ENCODE measurements at places on chromosomes 2 and 18. TPM values are rescaled to one million over a fixed set of nuclear protein-coding genes. Genes with fewer than 3 reads are reported as not detected.

DNA sequence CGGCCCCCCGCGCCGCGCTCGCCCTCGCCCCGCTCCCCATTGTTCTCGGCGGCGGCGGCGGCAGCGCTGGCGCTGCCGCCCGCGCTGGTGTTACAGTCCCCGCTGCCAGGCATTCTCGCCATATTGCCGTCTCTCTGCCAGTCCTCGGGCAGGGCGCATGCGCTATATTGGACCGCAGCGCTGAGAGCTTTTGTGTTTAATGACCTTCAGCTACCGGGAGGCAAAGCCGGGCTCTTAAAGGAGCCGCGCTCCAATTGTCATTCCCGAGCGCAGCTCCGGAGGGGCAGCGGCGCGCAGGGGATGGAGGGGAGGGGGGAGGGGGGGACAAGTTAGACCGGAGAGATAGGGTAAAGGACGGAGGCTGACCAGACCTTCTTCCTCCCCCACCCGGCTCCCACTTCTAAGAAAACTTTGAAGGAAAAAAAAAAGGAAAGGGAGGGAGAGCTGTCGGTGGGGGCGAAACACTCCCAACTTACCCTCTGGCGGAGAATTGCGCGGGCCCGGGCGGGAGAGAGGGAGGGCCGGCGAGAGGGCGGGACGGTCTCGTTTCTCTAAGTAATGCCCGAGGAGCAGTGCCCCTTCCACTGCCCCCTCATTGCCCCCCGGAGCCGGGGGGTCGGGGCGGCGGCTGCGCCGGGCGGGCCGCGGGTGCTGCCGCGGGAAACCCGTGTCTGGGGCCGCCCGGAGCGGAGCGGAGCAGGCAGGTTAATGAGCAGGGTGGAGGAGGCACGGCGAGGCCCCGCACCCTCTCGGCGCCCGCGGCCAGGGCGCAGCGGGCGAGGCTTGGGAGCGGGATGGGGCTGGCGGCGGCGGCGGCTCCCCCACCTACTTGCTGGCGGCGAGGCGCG, at the start of gene KCTD1:
Gene KCTD1 (minus strand): TSS at position 139 of the 848 bp plus-strand sequence. CDS start 17 bp downstream, at position 122.
- DNase-seq, result peak; percentile 89

- no peak for DNase-seq
Measured at GRCh38 chr2:207315131-207315530, 149.4 kb upstream of the KLF7 start.

GRCh38 chr18:74326231-74326630, 10.6 kb downstream of the C18orf63 start:
- no peak for DNase-seq

DNA sequence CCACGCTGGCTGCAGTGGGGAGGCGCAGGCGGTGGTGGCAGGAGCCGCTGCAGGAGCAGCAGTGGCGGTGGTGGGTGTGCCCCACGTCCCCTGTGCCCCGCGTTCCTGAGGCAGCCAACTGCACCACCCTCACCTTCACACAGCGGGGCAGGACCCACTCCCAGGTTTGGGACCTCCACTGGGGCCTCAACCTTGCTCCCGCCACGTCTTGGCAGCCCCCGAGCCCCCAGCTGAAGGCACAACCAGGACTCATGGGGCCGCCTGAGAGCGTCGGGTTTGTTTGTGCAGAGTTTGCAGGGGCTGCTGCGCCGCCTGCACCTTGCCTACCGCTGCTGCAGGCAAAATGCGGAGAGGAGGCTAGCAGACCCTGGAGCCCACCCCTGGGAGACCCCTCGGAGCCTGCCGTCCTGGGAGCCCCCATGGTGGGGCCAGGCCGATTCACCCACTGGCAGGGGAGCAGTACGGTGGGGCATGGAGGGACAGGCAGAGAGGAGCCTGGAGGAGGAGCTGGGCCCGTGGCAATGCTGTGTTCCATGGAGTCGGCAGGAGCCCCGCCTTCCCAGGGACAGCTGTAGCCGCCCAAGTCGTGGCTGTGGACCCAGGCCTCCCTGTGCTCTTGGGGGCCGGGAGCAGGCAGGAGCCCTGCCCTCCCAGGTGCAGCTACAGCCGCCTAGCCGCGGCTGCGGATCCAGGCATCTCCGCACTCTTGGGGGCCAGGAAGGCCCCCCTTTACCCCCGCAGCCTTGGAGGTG, 14.7 kb upstream of the EML6 start:
- DNase-seq, result peak; percentile 23

- no peak for DNase-seq
Measured at GRCh38 chr2:63903003-63903402, 61.3 kb downstream of the UGP2 start.

GRCh38 chr2:177478029-177478428, 85.5 kb downstream of the AGPS start:
- no peak for DNase-seq

GRCh38 chr18:43442131-43442530, 164.8 kb upstream of the SYT4 start:
- no peak for DNase-seq

- DNase-seq, result no peak
Measured at GRCh38 chr2:86022661-86023365, 82.9 kb downstream of the POLR1A start.

- DNase-seq, result no peak
Measured at GRCh38 chr2:229920011-229920641, 1.7 kb downstream of the TRIP12 start.

GRCh38 chr18:38198956-38199355, 633.4 kb upstream of the CELF4 start:
- DNase-seq, result no peak

DNA sequence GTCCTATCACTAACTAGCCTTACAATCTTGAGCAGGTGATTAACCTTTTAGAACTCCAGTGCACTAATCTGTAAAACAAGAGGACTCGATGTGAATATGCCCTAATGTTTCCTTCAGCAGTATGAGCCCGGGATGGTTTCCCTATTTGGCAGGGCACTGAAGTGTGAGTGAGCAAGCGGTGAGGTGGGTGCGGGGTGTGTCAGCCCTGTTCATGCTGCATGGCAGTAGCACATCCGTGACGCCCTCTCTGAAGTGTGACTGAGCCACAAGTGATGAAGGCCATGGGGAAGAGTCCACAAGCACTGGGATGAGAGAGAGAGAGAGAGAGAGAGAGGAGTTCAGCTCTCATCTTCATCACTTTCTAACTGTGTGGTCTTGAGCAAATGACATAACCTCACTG, 168.7 kb downstream of the SETBP1 start:
- no peak for DNase-seq

GRCh38 chr18:9552191-9552590, 62.2 kb downstream of the PPP4R1 start:
- DNase-seq, result no peak

DNA sequence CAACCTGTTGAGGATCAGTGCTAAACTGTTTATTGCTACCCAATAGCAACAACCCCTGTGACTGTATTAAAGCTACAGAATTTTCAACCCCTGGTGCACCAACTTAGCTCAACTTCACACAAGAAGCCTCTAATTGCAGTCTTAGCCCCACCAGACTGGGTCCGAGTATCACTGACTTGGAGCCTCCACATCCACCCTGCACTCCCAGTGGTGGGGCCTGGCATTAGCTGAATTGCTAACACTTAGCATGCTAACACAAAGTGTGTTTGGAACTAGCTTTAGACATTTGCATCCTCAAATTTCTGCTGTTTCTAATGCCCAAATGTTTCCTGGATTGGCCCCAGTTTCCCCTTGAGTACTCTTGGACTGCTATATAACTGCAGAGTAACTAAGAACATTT, 298.6 kb downstream of the AGPS start:
- no peak for DNase-seq

DNA sequence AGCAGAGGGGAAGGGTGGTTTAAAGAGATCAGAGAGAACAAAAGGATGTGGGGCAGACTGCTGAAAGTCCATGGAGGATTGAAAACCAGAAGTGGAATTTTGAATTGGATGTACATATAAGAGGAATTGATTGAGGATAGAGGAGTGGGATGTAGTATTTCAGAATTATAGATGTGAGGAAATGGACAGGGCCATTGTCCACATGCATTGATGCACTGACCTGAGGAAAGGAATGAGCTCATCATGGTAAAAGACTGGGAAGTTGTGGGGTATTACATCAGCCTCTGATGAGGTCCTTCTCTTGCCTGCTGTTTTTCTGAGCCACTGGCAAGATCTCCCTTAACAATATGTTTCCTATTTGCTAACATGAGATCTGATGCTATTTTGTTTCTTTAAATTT, 365.7 kb upstream of the FANCL start:
- no peak for DNase-seq

GRCh38 chr18:45760462-45761036, 36.6 kb downstream of the SLC14A1 start:
- peak; percentile 42 for DNase-seq

DNA sequence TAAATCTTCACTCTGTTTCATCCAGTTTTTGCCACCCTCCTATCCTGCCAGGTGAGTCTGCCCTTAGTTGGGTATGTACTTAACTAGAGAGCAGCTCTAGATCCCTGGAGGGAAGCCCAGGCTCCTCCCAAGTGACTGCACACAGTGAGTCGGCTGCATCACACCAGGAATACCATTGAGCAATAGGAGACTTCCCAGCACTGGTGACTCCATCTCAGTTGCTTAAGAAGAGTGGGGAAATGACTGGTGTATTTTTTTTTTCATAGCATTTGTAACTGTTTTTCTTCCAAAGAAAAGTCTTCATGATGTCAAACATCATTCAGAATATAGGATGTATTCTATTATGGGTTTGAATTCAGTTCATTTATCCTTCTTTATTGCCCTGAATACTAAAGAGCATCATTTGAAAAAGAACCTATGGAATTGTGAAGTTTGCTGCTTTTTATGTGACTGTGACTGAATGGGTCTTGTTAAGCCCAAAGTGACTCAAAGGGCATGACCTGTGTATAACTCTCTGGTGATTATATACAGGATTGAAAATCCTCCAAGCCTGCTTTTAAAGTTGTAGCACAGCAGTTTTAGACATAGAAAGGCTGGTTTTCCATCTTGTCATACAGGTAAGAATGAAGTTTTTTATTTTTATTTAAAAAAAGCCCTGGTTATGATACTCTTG, 84.3 kb downstream of the MAP3K20 start:
- DNase-seq, result peak; percentile 55

DNA sequence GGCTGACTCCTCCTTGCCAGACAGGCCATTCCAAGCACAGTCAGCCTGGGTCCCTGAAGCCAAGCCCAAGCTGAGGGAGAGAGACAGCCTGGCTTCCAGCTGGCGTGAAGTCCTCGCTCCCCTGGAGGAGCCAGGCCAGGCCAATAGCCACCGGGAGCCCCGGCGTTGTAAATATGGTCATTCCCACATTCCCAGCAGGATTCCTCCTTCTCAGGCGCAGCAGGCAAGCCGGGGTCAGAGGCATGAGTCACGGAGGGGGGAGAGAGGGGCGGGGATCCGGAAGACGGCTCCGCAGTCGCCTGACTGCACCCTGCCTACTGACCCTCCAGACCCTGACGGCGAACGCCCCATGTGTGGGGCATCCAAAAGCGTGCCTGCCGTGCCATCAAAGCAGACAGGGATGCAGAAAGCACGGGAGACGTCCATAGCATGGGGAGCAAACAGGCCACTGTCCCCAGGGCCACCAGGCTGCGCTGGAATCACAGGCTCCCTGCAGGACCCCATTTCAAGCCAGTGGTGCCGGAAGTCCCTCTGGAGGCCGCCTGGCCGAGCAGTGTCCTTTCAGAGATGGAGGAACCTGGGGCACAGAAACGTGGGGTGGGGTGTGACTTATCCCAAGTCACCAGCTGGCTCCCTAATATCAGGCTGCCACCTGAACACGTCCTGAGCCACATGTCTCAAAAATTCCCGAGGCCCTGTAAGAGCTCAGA, 48.2 kb downstream of the TWIST2 start:
- peak; percentile 69 for DNase-seq

DNA sequence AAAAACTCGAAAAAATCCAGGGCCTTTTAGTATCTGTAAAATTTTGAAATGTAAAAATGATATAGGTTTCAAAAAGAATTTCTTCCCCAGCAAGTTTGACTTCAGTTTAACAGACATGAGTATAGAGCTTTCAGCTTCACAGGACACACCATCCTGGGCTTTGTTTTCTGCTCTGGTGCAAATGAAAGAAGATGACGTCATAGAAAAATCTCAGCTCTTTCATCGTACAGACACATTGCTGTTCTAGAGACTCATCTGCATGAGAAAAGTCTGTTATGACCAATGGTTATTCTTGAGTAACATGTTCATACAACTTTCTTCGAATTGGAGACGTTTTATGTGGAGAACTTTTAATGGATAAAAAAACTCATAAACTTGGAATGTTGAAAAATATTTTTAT, 111.7 kb upstream of the DYNAP start:
- no peak for DNase-seq

DNA sequence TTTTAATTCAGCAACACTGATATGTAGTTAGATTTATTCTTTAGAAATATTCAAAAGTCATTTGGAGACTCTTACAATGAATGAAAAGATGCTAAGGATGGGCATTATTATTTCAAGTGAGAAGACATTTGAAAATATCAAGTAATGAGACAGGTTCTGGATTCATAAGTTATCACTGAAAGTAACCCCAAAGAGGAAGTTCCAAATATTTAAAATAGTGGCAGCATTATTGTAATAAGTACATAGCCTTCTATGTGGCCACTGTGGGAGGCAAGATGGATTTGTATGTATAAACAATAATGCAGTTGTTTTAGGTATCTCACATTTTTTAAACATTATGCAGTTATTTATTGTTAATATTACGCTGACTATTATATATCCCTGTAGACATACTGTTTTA, 29.7 kb downstream of the ZC3H6 start:
- no peak for DNase-seq

DNA sequence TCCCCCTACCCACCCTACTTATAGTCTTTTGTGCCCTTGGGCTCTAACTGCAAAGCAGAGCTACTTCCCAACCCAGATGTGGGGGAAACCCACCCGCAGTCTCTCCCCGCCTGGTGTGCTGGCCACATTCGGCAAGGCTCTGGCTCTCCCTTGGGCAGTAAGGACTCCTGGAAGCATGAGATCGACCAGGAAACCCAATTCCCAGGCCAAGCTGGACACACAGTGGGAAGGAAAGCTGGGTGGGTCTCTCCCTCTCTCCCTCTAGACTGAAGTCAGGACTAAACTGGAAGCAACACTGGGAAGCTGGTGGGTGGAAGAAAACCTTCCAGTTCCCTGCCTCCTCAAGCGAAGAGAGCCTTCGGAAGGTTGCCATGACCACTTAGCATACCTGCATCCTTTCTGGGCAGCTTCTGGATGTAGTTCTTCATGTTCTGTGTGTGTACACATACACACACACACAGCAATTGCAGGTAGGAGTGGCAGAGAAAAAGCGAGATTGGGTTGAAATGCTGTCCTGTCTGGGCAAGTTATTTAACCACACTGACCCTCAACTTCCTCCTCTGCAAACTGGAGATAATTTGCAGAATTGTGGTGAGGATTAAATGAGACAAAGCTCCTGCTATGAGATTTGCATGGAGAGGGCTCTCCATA, 33.9 kb downstream of the ZBTB7C start:
- DNase-seq, result no peak

ZNF396 gene
- total RNA-seq, result 0.27 TPM

CNTNAP5 gene
- total RNA-seq, result not detected

NEURL3 gene
- not detected for total RNA-seq

ABCB11 gene
- total RNA-seq, result not detected

ZDBF2 gene
- 23.4 TPM for total RNA-seq

FAP gene
- 57.7 TPM for total RNA-seq

HOXD12 gene
- not detected for total RNA-seq

TEKT4 gene
- not detected for total RNA-seq

Data from myocyte (in vitro differentiated cells).